ENCODE measurements at places on chromosomes 13 and 19.
A peak's percentile ranks its signal among the peaks of the same experiment; 100 is the strongest.

DNA sequence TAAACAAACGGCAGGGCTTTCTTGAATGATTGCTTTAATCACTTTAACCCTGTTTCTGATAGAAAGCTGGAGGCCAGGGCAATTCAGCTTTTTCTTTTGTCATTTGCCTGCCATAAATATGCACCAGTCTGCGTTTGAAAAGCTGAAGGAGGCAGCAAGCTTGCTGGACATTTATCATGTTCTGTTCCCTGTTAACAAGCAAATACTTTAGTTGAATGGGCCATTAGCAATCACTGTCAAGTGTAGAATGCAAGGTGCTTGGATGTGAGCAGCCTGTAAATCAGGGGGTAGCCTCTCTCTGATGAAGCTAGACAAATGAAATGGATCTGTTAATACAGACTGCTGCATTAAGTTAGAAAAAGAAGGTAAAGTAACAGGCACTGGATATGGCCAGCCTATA, 7.6 kb downstream of the EFNB2 start:
- no peak for DNase-seq

DNA sequence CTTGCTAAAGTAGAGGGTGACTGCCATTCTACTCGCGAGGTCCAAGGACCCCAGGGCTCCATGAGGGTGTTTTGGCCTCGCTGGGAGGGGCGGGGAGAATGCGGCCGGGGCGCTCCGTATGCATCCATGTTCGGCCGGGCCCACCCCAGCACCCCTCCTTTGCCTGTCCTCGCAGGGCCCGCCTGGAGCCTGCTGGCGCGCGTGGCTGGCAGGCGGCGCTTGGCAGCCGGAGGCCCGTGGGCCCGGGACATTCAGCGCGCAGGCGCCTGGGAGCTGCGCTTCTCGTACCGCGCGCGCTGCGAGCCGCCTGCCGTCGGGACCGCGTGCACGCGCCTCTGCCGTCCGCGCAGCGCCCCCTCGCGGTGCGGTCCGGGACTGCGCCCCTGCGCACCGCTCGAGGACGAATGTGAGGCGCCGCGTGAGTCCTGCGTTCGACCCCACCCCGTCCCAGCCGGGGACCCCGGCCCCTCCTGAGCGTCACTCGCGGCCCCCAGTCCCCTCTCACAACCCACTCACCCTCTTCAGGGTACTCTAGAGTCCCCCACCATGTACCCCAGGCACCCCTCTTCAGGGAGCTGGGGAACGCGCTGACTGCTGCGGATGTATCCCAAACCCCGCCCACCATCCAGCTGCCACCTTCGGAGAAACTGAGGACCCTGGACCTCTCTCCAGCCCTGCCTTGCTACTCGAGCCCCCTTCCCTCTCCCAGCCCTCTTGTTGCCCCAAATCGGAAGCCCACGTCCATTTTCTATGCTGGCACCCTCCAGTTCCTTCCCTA, 4.1 kb downstream of the DLL3 start:
- peak; percentile 73 for DNase-seq

GRCh38 chr13:19862481-19863313, 752 bp downstream of the ZMYM5 start:
- DNase-seq, result peak; percentile 21

DNA sequence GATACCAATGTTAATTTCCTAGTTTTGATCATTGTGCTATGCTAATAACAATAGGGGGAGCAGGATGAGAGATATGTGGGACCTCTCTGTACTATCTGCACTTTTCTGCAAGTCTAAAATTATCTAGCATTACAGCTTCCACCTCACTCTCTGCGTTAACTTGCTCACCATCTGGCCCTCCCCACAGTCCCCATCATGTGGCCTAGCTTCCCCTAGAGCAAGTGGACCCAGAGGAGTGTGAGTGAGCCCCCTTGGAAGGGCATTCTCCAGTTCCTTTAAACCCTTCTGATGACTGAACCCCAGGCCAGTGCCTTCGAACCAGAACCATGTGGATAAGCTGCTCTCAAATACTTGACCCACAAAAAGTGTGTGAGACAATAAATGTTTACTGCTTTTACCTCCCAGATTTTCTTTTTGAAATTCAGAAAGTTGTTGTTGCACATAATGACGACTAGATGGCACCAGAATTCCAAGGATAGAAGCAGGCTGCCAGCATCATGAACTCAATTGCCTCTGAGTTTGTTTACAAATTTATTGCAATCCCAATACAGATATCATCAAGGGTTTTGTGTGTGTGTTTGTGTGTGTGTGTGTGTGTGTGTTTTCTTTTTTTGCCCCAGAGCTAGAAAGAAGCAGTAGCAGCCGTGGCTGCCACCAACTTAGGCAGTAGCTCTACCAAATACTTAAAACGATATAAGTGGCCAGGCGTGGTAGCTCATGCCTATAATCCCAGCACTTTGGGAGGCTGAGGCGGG, 49.0 kb upstream of the ZNF780A start:
- no peak for DNase-seq

- DNase-seq, result peak; percentile 47
Measured at GRCh38 chr19:4575267-4576015, 16.0 kb upstream of the SEMA6B start.

- no peak for DNase-seq
Measured at GRCh38 chr19:28631961-28632360, 581.0 kb downstream of the UQCRFS1 start.

DNA sequence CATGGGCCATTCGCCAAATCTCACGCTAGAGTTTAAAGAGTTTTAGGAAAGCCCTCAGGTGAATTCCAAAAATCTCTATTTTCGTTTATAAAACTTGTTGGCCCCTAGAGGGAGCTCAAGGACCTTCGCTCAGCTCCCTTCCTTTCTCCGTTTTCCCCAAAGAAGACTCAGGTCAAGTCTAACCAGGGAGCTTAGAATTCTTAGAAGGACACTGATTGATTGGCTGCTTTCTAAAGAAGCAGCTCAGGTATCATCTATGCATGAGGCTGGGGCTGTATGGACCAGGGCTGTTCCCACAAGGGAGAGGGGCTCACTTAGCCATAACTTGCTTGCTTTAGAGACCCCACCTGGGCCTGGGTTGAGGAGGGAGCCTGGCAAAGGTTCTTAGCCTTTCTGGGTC, 20.5 kb downstream of the DZIP1 start:
- DNase-seq, result peak; percentile 38

DNA sequence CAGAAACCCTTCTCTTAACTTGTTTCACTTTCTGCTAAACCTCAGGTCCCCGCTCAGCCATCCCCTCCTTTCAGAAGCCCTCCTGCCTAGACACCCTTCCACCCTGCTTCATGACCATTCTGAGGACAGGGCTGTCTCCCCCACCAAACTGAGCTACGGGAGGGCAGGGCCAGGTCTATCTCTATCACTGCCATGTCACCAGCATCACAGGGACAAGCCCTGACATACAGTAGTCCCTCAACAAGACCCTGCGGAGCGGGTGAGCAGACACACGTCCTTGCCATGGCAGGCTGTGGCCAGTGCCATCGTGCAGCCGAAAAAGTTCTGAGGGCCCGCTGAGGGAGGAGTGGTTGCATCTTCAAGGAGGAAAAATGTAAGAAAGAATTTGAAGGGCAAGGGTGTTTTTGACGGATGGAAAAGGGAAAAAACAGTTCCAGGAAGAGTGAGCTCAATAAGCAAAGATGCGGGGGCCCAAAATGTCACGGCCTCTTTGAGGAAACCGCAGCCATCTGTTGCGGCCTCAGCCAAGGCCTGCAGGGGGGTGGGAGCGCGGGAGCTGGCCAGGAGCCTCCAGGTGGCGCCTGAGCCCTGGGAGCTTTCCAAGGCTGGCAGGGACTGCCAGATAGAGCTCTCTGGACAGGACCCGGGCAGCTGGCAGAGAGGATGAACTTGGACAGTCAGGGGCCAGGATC, 8.1 kb downstream of the PTGIR start:
- DNase-seq, result peak; percentile 45

GRCh38 chr13:83618966-83619365, 263.3 kb downstream of the SLITRK1 start:
- DNase-seq, result no peak

GRCh38 chr13:51370116-51370515, 30.6 kb downstream of the SERPINE3 start:
- DNase-seq, result no peak

DNA sequence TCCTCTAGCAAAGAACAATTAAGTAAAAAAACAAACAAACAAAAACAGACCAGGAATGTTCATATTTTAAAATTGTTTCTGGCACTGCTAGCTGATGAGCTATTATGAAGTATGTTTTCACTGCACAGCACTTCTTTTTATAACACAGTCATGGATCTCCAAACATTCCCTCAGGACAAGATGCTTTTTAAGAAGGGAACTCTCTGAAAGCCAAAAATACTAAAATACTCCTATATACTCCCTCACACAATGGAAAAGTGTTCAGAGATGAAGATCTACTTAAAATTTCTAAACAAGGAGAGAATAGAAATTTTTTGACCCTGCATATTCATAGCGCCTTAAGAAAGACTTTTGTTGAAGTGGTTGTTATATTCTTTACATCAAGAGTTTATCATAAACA, 926.8 kb downstream of the DIAPH3 start:
- DNase-seq, result no peak

- DNase-seq, result no peak
Measured at GRCh38 chr13:58266271-58266670, 634.7 kb downstream of the PCDH17 start.

GRCh38 chr13:48892053-48892687, 83.5 kb upstream of the FNDC3A start:
- DNase-seq, result no peak

GRCh38 chr13:35768551-35768950, 292.1 kb upstream of the MAB21L1 start:
- no peak for DNase-seq
